ENCODE measurements at places on chromosomes 3 and 15.

DNA sequence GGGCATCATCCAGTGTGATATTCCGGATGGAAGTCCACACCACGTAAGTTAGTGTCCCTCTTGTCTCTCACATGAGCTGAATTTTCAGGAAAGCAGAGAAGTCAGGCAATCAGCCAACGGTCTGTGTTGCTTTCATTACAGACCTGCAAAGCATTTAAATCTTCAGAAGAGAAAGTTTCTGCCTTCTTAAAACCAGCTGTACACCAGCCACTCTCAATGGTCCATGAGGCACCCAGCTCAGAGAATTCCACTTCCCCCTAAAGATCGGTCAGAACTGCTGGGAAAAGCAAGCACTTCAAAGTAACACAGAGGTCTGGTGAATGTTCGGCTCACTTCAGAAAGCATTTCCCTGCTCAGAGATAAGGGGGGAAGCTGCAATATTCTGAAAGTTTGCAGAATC, 903.7 kb downstream of the EPHA3 start:
- DNase-seq, result no peak

- no peak for DNase-seq
Measured at GRCh38 chr3:130950124-130950523, 56.2 kb downstream of the ATP2C1 start.

DNA sequence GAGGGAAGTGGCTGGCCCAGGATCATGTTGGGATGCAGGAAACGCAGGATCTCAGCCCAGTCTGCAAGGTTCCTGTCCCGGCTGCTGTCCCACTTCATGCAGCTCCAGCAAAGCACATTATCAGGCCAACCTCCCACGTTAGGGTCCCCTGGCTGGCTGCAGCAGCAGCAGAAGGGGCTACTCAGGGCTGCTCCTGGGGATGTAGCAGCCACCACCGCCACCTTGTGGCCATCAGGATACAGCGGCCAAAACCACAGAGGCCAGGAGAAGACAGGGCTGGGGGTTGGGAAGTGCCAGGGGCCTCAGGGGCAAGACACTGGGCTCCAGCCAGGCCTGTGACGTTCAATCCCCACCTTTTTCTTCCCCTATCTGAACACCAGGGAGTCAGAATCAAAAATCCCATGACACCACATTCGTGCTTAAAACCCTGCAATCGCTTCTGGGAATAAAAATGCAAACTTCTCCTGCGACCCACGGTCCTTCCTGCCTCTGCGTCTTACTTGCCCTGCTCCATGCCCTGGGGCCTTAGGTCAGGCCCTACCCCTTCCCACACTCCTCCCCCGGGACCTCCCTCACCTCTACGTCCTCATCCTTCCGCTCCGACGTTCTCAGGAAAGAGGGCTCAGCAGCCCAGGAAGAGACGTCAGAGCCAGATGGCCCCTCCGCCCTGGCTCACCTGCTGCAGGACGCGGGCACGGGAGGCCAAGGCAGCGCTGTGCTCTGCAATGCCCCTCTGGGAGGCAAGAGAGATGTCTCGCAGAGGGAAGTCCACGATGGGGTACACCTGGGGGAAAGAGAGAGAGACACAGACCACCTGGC, 21.5 kb downstream of the SSUH2 start:
- no peak for DNase-seq

- DNase-seq, result no peak
Measured at GRCh38 chr15:43931119-43931518, 104.3 kb downstream of the WDR76 start.

- no peak for DNase-seq
Measured at GRCh38 chr15:28945626-28946230, 60.0 kb downstream of the APBA2 start.

DNA sequence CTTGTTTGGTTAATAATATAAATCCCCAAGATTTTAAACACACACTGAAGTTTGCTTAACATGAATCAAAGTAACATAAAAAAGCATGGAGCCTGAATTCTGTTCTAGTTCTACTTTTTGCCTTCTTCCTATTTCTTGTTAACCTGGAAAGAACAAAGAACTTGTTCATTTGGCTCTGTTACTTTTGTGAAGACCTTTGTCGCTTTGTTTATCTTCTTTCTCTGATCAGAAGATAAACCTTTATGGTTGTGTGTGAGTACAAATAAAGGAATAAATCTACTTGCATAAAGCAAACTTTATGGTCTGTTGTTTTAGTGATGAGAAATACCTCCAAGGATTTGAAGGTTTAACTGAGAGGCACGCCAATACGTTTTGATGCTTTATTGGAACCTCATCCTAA, 210.1 kb upstream of the SATB1 start:
- no peak for DNase-seq

- DNase-seq, result no peak
Measured at GRCh38 chr3:99966662-99967416, 147.5 kb downstream of the FILIP1L start.

- no peak for DNase-seq
Measured at GRCh38 chr3:188126276-188126675, 27.7 kb upstream of the LPP start.

GRCh38 chr15:51844747-51845426, 15.4 kb downstream of the TMOD3 start:
- DNase-seq, result no peak

DNA sequence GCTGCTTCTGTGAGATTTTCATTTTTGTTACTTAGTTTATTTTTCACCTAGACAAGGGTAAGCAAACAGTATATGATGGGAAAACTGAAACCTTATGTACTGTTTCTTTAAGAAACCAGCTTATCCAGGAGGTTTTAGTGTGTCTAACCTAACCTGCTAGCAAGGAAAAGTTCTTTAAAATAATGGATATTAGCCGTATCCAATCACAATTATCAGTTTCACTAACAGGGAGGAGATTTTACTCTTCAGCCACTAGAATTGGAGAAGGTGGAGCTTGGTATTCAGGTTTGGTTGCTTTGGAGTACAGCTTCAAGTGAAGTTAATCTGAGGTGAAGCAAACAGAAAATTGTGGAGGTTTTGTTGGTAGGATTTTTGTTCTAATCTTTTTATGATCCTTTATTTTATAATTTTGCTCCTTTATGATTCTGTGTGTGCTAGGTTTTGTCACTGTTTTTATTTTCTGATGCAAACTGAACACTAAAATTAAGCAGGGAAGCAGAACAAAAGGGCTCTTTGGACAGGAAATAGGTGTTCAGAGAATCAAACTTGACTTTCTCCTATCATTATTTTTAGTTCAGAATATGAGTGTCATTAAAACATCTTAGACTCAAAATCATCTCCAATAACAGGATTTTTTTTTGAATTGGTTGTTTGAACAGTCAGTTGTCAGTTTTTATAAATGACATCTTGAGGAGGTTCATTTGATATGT, 13.0 kb downstream of the ZFAND6 start:
- DNase-seq, result no peak

DNA sequence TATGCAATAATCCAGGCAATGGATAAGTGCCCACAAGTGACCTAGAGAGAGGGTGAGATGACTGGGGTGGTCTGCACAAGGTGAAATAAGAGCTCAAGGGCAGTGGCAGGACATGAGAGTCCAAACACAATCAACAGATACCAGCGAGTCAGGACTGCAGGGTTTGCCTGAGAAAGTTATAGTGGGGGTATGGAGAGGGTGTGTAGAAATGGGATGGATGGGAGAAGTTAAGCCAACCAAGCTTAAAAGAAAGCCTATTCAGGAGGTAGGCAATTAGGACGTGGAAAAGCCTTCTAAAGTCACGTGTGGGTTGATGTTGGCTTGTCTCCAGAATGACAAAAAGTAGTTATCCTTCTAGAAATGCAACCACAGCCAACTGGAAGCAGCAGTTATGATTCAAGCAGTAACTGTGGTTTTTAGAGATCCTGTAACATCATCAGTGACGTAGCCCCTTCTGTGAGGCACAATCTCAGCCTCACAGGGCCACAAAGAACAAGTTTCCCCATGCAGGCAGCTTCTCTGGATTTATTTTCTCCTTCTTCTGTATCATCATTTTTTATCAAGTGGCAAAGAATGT, 56.1 kb downstream of the FAM174B start:
- no peak for DNase-seq

- no peak for DNase-seq
Measured at GRCh38 chr3:37708789-37709188, 152.9 kb upstream of the CTDSPL start.

GRCh38 chr3:172836390-172836997, 86.0 kb downstream of the ECT2 start:
- no peak for DNase-seq

GRCh38 chr3:172140499-172141391, 101.4 kb downstream of the FNDC3B start:
- DNase-seq, result no peak

- no peak for DNase-seq
Measured at GRCh38 chr3:10017636-10018292, 8.5 kb upstream of the FANCD2 start.

GRCh38 chr3:52293491-52294319, 6.1 kb downstream of the GLYCTK start:
- DNase-seq, result no peak

- DNase-seq, result no peak
Measured at GRCh38 chr3:117439812-117440211, 730.2 kb downstream of the TUSC7 start.

GRCh38 chr15:69793781-69794451, 303.8 kb downstream of the TLE3 start:
- no peak for DNase-seq

DNA sequence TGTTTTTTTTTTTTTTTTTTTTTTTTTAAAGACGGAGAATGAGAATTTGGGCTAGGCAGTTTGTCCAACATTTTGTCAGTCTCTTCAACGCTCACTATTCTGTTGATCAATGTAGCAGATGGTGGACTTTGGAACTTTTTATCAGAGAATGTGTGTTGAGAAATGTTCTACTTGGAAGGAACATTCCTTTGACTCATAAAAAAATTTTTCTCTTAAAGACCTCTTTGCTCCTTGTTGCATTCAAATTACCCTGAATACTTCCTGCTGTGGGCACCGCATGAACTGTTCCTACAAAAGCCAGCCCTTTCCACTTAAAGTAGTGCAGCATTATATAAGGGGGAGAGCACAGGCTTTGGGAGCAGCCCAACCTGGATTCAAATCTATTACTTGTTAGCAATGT, 182.9 kb downstream of the AKAP13 start:
- DNase-seq, result no peak

DNA sequence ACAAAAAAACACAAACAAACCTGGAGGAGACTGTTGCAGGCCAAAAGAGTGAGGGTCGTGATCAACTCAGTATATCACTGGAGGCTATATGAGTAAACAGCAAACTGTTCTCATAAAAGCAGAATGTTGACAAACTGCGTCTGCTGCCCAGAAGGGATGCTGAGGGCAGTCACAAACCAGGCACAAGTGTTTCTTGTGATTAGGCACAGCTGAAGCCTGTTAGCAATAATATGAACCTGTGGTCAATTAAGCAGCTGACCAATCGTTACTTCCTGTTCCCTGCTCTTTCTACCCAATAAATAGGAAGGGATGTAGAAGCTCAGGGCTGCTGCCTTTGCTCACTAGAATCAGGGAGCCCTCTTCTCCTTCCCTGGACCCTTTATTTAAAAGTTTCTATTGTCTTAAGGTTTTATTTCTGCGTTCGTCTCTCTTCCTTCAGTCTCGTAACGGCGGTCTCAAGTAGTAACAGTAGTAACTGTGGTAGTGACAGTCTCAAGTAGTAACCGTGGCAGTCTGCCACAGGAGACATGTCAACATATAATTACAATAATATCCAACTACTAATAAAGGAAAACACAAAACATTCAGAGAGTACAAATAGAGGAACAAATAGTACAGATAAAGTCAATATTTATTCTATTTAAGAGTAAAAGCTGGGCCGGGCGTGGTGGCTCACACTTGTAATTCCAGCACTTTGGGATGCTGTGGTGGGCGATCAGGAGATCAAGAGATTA, 698.4 kb upstream of the CCDC54 start:
- DNase-seq, result no peak

DNA sequence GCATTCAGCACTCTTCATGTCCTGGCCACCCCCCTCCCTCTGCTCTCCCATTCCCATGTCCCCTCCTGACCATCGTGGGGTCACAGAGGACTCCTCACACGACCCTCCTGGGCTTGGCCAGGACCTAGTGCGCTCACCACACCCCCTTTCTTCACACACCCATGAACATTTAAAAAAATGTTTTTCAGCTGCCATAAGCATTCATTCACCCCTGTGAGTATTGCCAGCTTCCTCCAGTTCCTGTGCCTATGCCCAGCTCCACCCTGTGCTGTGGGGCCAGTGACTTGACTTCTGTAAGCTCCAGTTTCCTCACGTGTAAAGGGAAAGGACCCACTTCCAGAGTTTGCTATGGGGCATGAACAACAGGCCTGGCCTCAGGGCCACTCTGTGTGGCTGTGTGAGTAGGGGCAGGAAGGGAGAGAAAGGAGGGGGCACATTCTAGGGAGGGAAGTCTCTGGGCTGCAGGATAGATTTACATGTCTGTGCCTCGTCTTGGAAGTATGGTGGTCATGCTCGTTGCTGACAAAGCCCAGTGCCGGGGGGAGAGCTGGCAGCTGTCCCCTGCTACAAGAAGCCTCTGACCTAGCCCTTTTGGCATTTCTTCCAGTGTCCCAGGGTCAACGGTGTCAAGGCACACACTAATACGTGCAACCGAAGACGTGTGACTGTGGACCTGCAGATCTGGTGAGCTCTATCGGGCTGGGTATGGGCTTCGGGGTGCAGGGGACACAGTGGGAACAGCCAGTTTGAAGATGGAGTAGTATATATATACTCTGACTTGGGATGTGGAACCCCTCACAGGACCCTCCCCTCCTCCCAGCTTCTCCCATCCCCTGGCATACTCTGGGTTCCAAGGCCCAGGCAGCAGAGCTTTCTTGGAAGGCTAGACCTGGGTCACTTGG, 22.8 kb downstream of the ESYT3 start:
- no peak for DNase-seq

- no peak for DNase-seq
Measured at GRCh38 chr3:57154470-57155309, 10.5 kb downstream of the IL17RD start.

- no peak for DNase-seq
Measured at GRCh38 chr3:193014902-193015301, 97.2 kb upstream of the MB21D2 start.

GRCh38 chr3:178127221-178127620, 409.0 kb upstream of the KCNMB2 start:
- DNase-seq, result no peak

DNA sequence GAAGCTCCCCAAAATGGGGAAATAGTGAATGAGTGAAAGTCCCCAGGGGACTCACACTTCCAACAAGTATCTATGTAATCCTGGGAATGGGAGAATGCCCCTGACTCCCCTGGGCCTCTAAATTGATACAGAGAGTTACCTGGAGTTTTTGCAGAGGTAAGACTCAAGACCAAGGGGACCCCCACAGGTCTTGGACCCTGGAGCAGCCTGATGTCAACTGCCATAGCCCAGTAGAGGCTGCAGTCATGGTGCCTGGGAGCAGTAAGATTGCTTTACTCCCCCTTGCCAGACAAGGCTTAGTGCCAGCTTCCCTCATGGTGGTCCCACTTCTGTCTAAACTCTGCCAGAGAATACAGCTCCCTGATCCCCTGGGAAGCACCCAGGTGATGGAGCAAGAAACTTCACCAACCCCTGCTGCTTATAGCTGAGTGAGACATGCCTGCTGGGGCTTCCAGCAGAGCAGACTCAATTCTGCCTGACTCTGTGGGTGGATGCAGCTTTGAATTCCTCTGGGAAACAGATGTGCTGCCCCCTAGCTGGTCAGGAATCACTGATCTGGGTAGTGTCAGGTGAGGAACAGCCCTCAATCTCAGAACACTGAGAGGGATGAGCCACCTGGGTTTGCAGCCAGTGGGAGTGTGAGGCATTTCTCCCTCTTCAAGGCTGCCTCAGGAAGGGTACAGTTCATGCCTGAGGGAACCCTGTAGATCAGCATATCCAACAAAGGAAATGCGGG, 485.9 kb downstream of the NSUN3 start:
- DNase-seq, result no peak

Measured in stimulated activated CD4-positive, alpha-beta T cell treated with anti-CD3 and anti-CD28 coated beads, Interleukin-1b, Interleukin-23, amount 100 ng/mL, for 1 hour (primary cell).